RPMI8226 (cell line): ENCODE measurements at places on chromosomes 4 and X.

DNA sequence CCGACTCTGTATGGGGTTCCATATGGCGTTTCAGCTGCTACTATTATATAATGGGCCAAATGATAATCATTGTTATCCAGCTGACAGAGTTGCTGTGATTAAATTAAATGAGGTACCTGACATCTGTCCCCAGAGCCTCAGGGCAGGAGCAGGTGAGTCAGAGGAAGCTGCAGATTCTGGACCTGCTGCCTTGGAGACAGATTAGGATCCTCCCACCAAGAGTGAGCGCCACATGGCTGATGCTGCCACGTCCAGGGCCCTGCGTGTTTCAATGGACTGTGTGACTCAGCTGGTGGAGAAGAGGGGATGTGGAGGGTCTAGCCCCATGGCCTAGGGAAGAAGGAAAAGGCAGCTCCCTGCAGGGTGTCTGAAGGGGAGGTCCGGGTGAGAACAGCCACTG lies 28.3 kb upstream of the UXT start:
- no peak for DNase-seq

DNA sequence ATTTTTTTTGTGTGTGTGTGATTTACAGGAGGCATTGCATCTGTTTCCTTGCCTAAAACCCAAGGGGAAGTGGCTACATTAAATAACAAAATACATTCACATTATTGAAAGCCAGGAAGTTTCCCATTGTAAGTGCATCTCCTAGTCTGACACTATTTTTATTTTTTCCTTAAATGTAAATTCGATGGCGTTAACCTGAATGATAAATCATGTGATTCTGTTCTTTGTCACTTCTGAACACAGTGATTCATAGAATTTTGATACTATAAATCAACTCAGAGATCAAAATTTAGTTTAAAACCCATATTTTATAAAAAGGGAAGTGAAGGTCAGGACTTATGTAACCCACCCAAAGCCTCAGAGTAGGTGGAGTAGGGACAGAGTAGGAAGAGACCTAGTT lies 258.1 kb downstream of the GABRG1 start:
- DNase-seq = no peak

- DNase-seq = no peak
Measured at GRCh38 chr4:159484864-159485263, 382.0 kb downstream of the RAPGEF2 start.

DNA sequence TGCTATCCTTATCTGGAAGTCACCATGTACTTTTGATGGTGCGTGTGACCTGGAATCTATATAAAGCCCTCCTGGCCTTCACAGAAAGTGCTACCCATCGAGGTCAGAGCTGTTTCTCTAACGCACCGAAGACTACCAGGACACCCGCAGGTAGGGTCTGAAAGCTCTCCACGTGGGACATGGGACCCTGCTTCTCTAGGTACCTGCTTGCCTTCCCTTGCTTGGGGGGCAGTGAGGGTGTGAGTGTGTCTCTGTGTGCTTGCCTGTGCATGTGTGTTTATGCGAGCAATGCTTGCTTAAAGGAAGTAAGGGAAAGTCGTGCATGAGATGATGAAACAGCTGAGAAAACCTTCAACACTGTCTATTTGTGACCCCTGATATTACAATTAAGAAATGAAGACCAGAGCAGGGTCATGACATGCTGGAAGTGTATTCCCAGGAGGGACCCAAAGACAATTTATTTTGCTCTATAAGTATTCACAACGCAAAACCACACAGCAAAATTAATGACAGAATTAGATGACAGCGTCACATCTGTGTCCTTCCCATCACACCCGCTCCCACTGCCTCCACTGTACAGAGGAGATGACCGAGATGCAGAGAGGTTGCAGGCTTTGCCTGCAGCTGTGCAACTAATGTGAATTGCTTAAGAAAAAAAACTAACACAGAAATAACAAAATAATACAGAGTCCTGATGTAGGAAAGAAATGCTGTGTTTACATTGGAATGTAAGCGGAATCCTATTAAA lies 76.4 kb upstream of the HELT start:
- no peak for DNase-seq

DNA sequence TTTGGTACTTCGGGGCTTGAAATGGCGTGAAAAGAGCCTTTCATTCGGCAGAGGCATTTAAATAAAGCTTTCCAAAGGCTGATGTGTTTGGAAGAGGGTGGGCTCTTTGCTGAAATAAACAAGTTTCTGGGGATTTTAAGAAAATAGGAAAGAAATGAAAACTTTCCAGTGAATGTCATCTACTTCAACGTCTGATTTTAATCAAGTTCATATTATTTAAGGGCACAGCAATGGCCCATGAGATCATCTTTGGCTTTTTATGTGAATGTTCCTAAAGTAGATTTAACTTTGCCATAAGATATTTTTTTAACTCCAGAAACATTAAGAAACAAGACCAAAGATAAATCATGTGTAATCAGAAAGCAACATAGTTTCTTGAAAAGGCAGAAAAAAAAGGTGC lies 69.8 kb upstream of the TTC29 start:
- DNase-seq = no peak

DNA sequence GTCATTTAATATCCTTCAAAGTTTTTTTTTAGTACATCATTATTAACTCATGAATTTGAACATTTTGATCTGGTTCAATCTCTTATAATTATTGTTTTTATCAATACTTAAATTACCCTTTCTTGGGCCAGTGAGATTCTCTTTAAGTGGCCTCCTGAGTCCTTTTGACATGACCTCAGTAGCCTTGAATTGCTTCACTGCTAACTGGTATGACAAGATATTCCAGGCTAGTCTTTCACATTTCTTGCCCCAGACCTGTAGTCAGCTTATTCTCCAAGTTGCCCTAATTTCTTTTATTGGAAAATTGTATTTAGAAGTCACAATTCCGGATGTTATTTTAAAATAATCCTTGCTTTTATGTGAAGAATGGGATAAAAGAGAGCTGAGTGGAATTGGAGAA lies 35.4 kb upstream of the FBXW7 start:
- DNase-seq = no peak

- DNase-seq = no peak
Measured at GRCh38 chr4:102715057-102715456, 45.7 kb downstream of the MANBA start.

DNA sequence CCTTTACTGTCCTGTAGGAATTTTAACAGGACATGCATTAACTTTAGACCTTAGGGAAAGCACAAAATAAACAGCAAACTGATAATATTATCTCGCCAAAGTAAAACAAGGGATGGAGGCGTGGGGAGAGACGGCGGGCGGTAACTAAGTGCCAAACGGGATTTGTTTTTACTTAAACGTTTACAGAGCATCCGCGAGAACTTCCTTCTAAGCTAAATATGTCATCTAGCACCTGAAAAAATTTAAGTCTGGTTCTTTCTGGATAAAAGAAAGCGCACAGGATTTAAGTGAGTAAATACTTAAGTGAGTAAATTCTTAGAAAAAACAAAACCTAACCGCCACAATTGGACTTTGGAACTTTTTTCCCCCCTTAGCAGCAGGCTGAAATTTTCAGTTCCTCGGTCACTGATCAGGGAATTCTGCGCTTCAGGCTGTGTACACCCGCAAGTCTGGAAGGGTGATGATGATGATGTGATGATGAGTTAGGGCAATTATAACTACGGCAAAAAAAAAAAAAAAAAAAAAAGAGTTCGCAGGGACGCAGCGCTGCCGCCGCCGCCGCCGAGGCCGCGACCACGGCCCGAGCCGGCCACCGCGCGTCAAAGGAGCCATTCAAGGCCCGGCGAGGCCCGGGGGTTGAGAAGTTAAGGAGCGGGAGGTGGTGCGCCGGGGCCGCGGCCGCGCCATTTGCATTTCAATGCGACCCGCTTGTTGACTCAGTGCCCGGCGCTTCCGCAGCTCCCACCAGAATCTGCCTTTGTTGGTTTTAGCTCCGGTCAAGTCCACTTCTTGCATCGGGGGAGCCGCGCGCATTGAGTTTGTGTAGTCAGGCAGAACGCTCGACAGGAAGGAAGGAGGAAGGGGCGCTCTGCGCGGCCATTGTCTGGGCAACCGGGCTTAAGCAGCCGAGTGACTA lies 108.8 kb downstream of the SPRY1 start:
- no peak for DNase-seq

- DNase-seq = no peak
Measured at GRCh38 chr4:8642651-8643321, 50.2 kb downstream of the CPZ start.

DNA sequence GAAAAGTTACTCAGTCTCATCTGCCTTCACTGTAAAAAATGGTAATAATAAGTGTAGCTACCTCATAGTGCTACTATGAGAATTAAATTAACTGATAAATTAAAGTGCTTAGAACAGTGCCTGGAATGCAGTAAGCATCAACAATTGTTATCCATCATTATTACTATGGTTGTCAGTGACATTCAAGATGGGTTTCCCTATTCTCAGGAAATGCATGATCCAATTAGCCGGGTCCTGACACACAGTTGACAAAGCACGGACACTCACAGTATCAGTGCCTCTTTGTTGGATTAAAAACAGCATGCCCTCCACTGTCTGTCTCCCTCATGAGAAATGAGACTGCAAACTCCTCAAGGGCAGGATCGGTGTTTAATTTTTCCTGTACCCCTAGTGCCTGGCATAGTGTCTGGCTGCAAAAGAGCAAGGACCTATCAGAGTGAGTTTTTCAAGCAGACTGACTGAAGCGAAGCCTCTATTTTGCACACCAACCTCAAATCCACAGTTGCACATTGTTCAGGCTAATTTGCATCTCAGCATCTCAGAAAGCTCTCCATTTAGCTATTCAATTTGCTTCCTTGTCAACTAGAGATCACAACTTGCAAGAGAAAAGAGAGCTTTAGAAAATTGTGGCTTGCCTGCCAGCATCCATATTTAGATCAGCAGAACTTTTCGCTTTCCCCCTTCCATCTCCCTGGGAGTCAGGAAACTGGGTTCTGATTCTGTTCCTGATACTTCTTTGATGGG lies 122.9 kb downstream of the LDB2 start:
- no peak for DNase-seq

GRCh38 chr4:183591301-183591700 lies 67.7 kb downstream of the RWDD4 start:
- DNase-seq = no peak

DNA sequence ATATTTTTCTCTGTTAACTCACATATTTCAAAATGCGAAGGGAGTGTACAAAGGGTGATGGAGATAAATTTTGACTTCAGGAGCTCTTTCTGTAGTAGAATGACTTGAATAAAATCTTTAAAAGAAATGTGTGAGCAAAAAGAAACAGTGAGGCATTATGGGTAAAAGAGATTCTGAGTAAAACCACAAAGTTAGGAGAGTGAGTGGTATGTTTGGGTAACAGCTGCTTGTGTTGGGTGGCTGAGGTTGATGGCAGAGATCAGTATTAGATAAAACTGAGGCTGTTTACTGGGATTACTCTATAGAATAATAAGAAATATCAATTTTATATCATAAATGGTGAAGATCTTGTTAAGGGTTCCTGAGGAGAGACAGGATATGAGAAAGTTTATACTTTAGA lies 434.2 kb upstream of the AMOT start:
- DNase-seq = no peak

GRCh38 chr4:2825740-2826139 lies 17.9 kb upstream of the ADD1 start:
- DNase-seq = no peak

DNA sequence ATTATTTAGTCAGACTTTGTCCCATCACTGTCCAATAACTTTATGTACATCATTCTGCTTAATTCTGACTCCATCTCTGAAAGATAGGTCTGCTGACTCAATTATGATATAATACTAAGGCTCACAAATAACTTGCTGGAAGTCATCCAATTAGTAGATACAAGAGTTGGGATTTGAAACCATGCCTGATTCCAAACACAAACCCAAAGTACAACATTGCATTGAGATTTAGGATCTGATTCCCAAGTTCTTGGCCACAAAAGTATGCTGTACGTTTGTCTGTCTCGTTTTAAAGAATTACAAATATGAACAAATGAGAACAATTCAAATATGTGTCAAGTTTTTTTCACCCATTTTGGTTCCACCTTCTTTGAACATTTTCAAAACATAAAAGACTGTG lies 108.8 kb downstream of the AMELX start:
- no peak for DNase-seq

DNA sequence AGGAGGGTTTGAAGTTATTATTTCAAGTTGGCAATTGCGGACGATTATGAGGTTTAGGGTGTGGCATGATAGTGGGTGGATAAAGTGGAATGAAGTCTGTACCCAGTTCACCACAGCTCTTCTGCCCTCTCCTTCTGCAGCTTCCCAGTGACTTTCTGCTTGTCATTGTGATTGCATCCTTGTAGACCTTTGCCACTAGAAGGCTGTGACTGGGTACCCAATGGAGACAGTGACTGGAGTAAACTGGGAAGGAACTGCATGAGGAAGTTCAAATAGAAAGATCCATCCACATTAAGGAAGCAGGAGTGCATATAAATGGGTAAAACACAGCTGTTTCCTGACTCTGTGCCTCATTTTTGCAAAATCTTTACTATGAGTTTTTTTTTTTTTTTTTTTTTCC lies 53.5 kb upstream of the SPANXN3 start:
- no peak for DNase-seq

DNA sequence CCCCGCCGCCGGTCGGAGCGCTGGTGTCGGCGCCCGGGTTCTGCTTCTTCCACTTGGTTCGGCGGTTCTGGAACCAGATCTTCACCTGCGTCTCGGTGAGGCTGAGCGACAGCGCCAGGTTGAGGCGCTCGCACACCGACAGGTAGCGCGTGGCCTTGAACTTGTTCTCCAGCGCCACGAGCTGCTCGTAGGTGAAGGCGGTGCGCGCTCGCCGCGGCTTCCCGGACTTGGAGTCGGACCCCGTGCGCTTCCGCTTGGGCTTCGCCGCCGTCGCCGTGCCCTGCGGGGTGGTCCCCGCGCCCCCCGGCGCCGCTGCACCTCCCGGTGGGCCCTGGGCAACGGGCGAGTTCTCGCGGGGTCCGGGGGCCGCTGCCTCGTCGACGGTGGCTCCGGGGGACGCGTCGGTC lies 3.1 kb downstream of the NKX1-1 start:
- no peak for DNase-seq

DNA sequence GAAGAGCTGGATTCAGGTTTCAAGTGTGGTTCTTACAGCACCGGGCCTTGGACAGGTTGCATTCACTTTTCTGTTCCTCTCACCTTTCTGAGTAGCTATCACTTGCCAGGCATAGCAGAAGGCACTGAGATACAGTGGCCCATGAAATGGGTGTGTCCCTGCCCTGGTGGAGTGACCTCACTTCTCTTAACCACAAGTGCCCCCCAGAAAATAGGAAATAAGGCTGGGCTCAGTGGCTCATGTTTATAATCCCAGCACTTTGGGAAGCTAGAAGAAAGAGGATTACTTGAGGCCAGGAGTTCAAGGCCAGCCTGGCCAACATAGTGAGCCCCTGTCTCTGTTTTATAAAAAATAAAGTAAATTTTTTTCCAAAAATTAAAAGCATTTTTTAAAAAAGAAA lies 101.7 kb upstream of the KIT start:
- DNase-seq = no peak

- DNase-seq = no peak
Measured at GRCh38 chr4:94525993-94526728, 74.4 kb downstream of the PDLIM5 start.

DNA sequence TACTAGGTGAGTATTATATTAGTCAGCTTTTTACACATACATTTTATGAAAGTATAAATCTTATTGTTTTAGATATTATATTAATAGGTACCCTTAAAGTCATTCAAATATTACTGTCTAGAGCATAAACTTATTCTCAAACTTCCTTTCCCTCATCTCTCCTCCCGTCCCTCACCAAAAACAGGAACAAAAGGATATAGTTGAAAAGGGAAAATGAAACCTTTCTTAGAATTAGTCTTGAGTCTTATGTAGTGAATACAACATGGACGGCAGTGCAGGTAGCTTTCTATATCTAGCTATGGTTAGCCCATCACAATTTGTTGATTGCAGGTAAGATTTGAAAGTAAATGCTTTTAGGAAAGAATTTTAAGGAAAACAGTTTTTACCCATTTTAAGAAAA lies 65.6 kb downstream of the RBPJ start:
- DNase-seq = no peak
